ENCODE measurements at places on chromosomes 5 and 9. TPM values are rescaled to one million over a fixed set of nuclear protein-coding genes. Genes with fewer than 3 reads are reported as not detected.

DND1 gene
- 4.9 TPM for total RNA-seq

- H3K4me1 ChIP-seq, result no peaks in the 10 kb centered on the region
- H3K36me3 ChIP-seq, result no peaks in the 10 kb centered on the region
- no peak overlapping the region for H3K27ac ChIP-seq
- no peak for DNase-seq
- no peak overlapping the region for H3K4me3 ChIP-seq
- no peaks in the 10 kb centered on the region for H3K27me3 ChIP-seq
These were observed 125.1 kb upstream of the OSMR start for GRCh38 chr5:38720554-38721361.

- no peaks in the 10 kb centered on the region for H3K36me3 ChIP-seq
- no peaks in the 10 kb centered on the region for H3K4me1 ChIP-seq
- no peak overlapping the region for H3K4me3 ChIP-seq
- H3K27ac ChIP-seq, result no peak overlapping the region
- DNase-seq, result no peak
These were observed 120.8 kb downstream of the GALNT10 start for GRCh38 chr5:154311362-154311761.

NUTM2G gene
- not detected for total RNA-seq

GRCh38 chr5:140420226-140420570 lies 18.6 kb downstream of the ANKHD1 start:
- H3K4me1 ChIP-seq, result peaks cover under 1% of the 10 kb centered on the region
- DNase-seq, result no peak
- no peak overlapping the region for H3K4me3 ChIP-seq
- no peak overlapping the region for H3K27ac ChIP-seq
- no peaks in the 10 kb centered on the region for H3K27me3 ChIP-seq

GRCh38 chr9:80873861-80874260 lies 815.5 kb downstream of the TLE1 start:
- DNase-seq, result no peak
- no peak overlapping the region for H3K27ac ChIP-seq
- H3K4me1 ChIP-seq, result no peaks in the 10 kb centered on the region

SPINK1 gene
- total RNA-seq, result 317 TPM

GRCh38 chr5:132232465-132232864 lies 4.8 kb upstream of the P4HA2 start:
- H3K4me1 ChIP-seq, result peaks cover 4% of the 10 kb centered on the region
- H3K4me3 ChIP-seq, result no peak overlapping the region
- no peaks in the 10 kb centered on the region for H3K36me3 ChIP-seq

DNA sequence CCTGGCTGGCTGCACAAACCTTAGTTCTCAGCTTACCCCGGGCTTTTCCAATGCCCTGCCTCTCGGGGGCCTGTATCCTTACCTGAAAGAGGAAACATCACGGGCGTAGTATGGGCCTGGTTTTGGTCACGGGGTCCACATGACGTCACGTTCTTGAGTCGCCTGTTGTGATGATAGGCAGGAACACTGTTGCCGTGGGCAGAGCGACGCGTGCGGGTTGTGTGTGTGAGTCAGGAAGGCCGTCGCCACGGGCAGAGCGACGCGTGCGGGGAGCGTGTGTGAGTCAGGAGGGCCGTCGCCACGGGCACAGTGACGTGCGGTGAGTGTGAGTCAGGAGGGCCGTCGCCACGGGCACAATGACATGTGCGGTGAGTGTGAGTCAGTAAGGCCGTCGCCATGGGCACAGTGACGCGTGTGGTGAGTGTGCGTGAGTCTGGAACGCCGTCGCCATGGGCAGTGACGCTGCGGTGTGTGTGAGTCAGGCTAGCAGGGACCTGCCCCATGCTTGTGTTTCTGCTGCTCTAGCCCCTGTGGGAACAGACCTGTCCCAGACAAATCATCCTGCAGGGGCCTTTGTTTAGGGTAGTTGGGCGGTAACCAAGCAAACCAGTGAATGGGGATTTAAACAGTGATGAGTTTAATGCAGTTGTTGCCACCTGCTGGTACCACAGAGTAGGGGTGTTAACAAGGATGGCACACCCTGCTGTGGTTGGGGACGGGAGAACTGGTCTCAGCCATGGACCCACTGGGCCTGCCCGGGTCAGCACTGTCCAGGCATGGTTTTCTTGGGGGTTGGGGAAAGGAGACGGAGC lies 19.8 kb downstream of the TRIP13 start:
- no peak overlapping the region for H3K27ac ChIP-seq
- H3K27me3 ChIP-seq, result no peaks in the 10 kb centered on the region
- no peak overlapping the region for H3K4me3 ChIP-seq
- no peaks in the 10 kb centered on the region for H3K4me1 ChIP-seq

DNA sequence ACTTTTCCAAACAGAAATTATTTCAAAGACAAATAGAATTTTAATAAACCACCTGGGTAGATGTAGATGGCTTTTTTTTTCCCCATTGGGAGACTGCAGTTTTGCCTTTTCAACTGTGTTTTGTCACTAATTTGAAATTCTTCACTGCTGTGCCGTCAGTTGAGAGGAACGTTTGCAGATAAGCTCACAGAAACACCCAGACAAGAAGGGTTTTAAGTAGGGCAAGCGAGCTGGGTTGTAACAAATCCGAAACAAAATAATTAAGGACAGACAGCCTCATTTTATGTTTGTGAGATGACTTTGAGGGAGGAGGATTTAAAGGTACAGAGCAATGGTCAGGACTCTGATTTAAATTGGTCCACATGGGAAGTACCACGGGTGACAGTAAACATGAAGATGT lies 155.1 kb upstream of the NTRK2 start:
- no peak overlapping the region for H3K27ac ChIP-seq
- DNase-seq, result no peak
- no peaks in the 10 kb centered on the region for H3K36me3 ChIP-seq
- no peak overlapping the region for H3K4me3 ChIP-seq

DELE1 gene
- 108 TPM for total RNA-seq

SGCD gene
- 3.7 TPM for total RNA-seq

GRCh38 chr9:19252174-19252884 lies 21.8 kb downstream of the DENND4C start:
- H3K27ac ChIP-seq, result no peak overlapping the region
- DNase-seq, result no peak
- no peak overlapping the region for H3K4me3 ChIP-seq
- H3K27me3 ChIP-seq, result no peaks in the 10 kb centered on the region
- H3K36me3 ChIP-seq, result no peaks in the 10 kb centered on the region

- H3K4me1 ChIP-seq, result no peaks in the 10 kb centered on the region
- no peak for DNase-seq
- H3K27me3 ChIP-seq, result no peaks in the 10 kb centered on the region
These were observed 131.2 kb downstream of the FBN2 start for GRCh38 chr5:128406803-128407202.

TEK gene
- 4.0 TPM for total RNA-seq

- peaks cover 13% of the 10 kb centered on the region for H3K4me1 ChIP-seq
- no peaks in the 10 kb centered on the region for H3K27me3 ChIP-seq
- DNase-seq, result no peak
- no peak overlapping the region for H3K27ac ChIP-seq
- H3K36me3 ChIP-seq, result no peaks in the 10 kb centered on the region
These were observed 22.0 kb upstream of the UGT3A1 start for GRCh38 chr5:36013182-36013581.

DNA sequence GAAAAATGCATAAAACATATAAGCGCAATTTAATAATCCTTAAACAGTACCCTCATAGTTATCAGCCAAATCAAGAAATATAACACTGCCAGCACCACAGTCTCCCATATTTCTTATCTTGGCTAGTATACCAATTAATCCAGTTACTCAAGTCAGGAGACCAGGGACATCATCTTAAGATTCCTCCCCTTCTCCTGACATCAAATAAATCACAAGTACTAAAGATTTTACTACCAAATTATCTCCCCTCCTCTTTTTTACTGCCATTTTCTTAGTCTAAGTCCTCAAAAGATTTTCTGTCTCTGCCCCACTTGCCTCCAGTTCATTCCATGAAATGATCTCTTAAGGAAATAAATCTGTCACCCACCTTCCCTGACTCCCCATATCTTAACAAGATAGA lies 37.0 kb downstream of the STRBP start:
- H3K4me3 ChIP-seq, result no peak overlapping the region
- H3K27ac ChIP-seq, result no peak overlapping the region
- DNase-seq, result no peak
- no peaks in the 10 kb centered on the region for H3K27me3 ChIP-seq
- no peaks in the 10 kb centered on the region for H3K4me1 ChIP-seq

- H3K4me3 ChIP-seq, result no peak overlapping the region
- no peaks in the 10 kb centered on the region for H3K27me3 ChIP-seq
- no peak for DNase-seq
- H3K4me1 ChIP-seq, result no peaks in the 10 kb centered on the region
- no peaks in the 10 kb centered on the region for H3K36me3 ChIP-seq
- H3K27ac ChIP-seq, result peak overlapping the region; percentile 13
These were observed 39.3 kb upstream of the KIAA1958 start for GRCh38 chr9:112447283-112447761.

GRCh38 chr5:151463137-151464029 lies 16.0 kb downstream of the SLC36A1 start:
- H3K36me3 ChIP-seq, result no peaks in the 10 kb centered on the region
- peak; percentile 47 for DNase-seq
- H3K4me3 ChIP-seq, result no peak overlapping the region

DNA sequence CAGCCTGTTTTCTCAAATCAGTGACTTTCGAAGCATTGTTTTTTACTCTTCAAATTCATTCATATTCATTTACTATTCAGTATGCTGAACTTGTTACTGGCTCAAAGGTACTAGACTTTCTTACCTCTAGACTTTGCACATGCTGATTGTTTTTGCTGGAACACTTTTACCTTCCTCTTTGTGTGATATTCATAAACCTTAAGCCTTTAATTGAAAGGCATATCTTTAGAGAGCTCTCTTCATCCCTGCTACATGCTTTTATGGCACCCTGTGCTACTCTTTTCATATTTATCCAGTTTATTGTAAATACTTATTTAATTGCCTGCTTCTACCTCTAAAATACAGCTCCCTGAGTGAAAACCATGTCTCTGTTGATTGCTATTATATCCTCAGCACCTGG lies 48.7 kb upstream of the LRRC19 start:
- H3K36me3 ChIP-seq, result no peaks in the 10 kb centered on the region
- H3K27ac ChIP-seq, result peak overlapping the region; percentile 63
- no peaks in the 10 kb centered on the region for H3K4me1 ChIP-seq
- no peak overlapping the region for H3K4me3 ChIP-seq
- no peaks in the 10 kb centered on the region for H3K27me3 ChIP-seq
- no peak for DNase-seq

GRCh38 chr9:122192914-122193525 lies 33.3 kb downstream of the MORN5 start:
- no peaks in the 10 kb centered on the region for H3K36me3 ChIP-seq
- no peaks in the 10 kb centered on the region for H3K4me1 ChIP-seq
- no peaks in the 10 kb centered on the region for H3K27me3 ChIP-seq
- no peak overlapping the region for H3K4me3 ChIP-seq
- no peak overlapping the region for H3K27ac ChIP-seq
- DNase-seq, result no peak

DNA sequence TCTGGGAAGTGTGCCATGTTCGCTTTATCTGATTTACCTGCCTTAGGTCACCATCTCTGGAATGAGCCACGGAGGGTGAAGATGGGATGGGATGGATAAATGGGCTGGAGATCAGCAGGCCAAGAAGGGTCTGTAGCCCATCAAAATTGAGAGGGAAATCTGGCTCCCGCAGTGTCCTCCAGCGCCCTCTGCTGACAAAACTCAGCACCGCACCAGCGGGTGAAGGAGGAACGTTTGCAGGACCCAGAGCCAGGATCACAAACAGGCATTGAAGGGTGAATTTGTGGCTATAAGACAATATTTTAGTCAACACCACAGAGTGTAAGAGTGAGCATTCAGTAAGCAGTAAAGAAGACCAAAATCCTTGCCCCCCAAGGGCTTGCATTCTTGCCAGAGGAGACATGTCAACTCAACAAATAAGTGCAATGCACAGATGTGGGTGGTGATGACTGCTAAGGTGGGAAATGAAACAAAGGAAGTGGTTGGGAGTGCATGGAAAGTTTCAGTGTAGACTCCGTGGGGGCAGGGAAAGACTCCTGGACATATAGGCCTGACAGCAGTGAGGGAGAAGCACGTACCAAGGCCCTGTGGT lies 124.4 kb downstream of the TENT4A start:
- no peaks in the 10 kb centered on the region for H3K4me1 ChIP-seq
- H3K36me3 ChIP-seq, result no peaks in the 10 kb centered on the region
- H3K27me3 ChIP-seq, result no peaks in the 10 kb centered on the region
- DNase-seq, result peak; percentile 16

Measured in transverse colon (tissue), 4 donors.